ENCODE measurements at places on chromosomes 1 and 21. TPM values are rescaled to one million over a fixed set of nuclear protein-coding genes. Genes with fewer than 3 reads are reported as not detected.
A peak's percentile ranks its signal among the peaks of the same experiment; 100 is the strongest.

Gene SPRR2B
- polyA plus RNA-seq: not detected

Gene CFHR5
- polyA plus RNA-seq: not detected

Gene LRRC38
- polyA plus RNA-seq: not detected

Gene LIPI
- polyA plus RNA-seq: 0.81 TPM

Gene MAP3K7CL
- 5.5 TPM for polyA plus RNA-seq

Gene PRKCZ
- 37.7 TPM for polyA plus RNA-seq

Gene PIGR
- 1.4 TPM for polyA plus RNA-seq

Gene PTPRF
- 244 TPM for polyA plus RNA-seq

Gene TCHHL1
- polyA plus RNA-seq: not detected

Gene LYSMD1
- 17.3 TPM for polyA plus RNA-seq

Gene BEST4
- 1.3 TPM for polyA plus RNA-seq

Gene PRR9
- polyA plus RNA-seq: not detected

DNA sequence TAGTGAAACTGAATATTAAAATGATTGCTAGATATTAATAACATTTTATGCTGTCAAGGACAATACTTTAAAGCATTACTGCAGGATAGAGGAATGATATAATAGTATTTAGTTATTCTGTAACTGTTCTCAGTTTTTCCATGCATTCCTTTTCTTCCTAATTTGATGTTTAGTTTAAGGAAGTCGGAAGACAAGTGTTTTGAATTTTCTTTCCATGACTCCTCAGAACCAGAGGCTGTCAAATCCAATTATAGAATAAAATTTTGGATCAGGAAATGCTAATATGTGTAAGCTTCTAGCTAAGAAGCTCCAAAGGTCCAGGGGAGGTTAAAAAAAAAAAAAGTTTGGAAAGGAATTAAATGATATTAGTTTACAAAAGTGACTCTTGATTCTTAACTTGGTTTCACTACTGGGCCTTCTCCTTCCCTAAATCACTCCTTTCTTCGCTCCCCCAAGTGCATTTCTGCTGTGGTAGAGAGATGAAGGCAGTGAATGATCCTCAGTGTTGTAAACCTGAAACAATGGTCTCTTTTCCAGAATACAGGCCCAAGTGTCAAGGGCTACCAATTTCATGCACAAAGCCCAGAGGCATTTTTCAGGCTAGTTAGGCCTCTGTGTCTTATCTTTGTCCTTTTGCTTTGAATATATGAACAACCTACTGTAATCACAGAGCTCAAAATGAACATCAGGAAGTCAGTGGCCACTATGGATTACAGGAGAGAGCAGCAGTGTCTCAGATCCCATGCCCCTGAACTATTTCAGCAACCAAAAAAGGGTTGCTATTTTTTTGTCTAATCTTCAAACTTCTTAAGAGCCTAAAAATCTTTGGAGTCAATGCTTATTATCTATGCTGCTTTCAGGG, 6.2 kb downstream of the ADSS2 start:
- no peak for DNase-seq

DNA sequence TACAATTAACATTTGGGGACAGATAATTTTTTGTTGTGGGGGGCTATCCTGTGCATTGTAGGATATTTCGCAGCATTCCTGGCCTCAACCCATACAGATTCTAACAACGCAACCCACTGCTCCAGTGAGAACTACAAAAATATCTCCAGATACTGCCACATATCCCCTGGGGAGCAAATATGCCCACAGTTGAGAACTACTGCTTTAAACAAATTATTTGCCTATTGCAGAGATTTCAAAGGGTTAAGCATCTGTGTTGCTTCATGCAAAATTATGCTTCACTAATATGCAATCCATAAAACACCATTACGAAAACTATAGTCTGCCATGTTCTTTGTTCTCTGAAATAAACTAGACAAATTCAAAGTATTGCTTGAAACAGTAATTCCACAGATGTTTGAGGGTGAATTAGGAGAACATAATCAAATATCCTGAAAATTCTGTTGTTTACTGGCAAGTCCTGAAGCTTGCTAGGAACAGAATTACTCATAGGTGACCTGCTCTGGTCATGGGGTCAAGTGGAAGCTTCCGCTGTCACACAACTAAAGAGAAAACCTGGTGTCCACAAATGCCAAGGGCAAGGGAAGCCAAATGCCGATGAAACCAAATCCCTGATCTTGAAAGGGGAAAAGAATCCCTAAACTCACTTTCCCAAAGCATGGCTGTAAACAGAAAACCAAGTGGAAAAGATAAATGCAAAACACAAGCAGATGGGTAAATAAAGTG, 149.4 kb downstream of the RERE start:
- DNase-seq: no peak

- no peak for DNase-seq
These were observed 141.0 kb downstream of the SDCCAG8 start for GRCh38 chr1:243396876-243397275.

GRCh38 chr1:56106531-56107274, 472.7 kb downstream of the PLPP3 start:
- no peak for DNase-seq

DNA sequence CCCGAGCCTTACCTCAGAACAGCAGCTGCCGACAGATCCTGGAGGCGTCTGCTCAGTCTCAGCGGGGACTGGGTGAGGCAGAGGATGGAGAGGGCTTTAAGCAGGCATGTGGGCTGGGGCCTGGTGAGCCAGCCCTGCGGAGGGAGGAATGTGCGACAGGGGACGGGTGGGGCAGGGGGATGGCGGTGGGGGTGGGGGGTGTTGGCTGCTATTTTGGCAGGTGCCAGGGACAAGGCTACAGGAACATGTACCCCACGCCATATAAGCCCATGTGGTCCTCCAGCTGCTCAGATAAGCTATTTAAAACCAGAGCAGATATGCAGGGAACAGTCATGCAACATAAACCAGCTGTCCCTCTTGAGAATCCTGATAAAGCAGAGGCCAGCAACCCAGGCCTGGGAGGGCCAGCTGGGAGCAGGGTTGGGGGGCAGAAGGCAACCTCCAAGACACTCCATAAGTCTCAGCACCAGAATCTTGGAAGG, at the start of gene TNNT2:
Gene TNNT2, minus strand, starts transcription at position 70 of the 482 bp plus-strand sequence. CDS start 4,426 bp downstream, outside the sequence.
- no peak for DNase-seq

GRCh38 chr1:212607206-212607912, 1.2 kb upstream of the ATF3 start:
- DNase-seq: no peak

- peak; percentile 47 for DNase-seq
These were observed at the start of gene G0S2 for GRCh38 chr1:209674957-209675564. Gene G0S2, plus strand, starts transcription at chr1:209675412. Its CDS starts 273 bp downstream, at chr1:209675685.

DNA sequence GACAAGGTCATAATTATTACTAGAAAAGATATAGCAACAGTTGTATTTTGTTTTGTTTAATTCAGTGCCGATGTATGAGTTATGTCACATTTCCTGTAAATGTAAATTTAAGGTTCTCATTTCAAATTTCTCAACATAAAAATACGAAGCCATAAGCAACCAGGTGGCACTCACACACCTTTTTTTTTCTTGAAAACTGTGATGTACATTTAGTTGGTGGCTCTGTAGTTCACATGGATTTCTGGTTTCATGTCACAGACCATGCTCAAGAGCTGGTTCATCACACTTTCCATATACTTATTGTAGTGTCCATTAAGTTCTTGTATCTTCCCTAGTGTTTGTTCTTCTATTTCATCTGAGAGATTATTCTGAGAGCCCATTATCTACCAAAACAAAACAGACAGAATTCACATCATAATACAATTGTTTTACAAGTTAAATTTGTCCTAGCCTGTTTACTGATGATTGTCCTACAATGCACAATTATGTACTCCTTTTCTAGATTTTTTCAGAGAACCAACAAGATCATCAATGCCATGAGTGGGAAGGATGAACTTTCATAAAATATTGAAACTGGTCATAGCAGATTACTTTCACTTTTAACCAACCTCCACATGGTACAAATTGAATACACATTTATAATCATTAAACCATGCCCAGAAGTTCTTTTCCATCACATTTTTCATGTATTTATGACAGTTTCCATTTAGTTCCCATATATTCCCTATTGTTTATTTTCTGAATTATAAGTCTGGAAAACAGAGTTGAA, 17.1 kb downstream of the ATP6V1G3 start:
- no peak for DNase-seq

DNA sequence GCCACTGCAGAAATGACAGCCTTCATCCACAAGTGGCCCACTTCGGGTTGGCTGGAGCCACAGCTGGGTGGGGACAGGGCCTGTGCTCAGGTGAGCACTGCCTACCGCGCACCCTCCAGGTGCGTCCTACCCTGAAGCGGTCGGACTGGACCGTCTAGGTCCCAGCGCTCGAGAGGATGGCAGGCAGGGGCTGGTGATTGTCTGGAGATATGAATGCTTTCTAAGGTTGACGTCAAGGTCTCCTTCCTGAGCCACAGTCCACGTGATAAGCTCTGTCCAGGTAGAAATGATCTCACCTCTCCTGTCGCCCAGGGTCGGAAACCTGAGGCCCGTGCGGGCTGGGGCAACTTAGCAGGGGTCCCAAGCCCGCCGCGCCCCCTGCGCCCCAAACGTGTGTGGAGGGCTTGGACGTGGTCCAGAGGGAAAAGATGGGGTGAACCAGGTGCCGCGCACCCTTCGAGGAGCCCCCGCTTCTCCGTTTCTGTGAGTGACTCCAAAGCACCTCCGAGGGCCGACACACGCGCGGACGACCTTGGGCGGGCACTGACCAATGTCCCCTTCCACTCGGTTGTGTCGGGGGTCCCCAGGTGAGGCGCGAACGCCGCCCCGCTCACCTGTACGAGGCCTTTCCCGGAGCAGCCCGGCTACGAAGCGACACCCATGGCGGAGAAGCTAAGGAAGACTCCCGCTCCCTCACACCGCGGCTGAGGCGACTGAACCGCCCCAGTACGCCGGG, 853 bp upstream of the DOP1B start:
- DNase-seq: no peak

GRCh38 chr1:184535191-184535970, 148.6 kb downstream of the C1orf21 start:
- DNase-seq: no peak

GRCh38 chr1:233042834-233043233, 92.4 kb downstream of the NTPCR start:
- no peak for DNase-seq

- no peak for DNase-seq
These were observed 28.0 kb downstream of the AGPAT3 start for GRCh38 chr21:43892984-43893535.

GRCh38 chr1:165456114-165456513, 11.2 kb upstream of the RXRG start:
- DNase-seq: no peak

GRCh38 chr1:201608635-201609395, 69.9 kb downstream of the NAV1 start:
- no peak for DNase-seq

DNA sequence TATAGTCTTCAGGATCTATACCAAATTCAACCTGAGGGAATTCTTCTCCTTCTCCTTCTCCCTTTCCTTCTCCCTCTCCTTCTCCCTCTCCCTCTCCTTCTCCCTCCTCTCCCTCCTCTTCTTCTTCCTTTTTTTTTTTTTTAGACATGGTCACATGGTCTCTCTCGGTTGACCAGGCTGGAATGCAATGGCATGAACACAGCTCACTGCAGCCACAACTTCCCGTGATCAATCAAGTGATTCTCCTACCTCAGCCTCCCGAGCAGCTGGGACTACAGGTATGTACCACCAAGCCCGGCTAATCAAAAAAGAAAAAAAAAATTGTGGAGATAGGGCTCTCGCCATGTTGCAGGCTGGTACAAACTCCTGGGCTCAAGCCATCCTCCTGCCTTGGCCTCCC, 51.5 kb downstream of the DNAI4 start:
- DNase-seq: no peak

GRCh38 chr1:41672173-41672572, 187.7 kb upstream of the EDN2 start:
- DNase-seq: no peak

- DNase-seq: no peak
These were observed 7.9 kb upstream of the EDN2 start for GRCh38 chr1:41492341-41492848.

DNA sequence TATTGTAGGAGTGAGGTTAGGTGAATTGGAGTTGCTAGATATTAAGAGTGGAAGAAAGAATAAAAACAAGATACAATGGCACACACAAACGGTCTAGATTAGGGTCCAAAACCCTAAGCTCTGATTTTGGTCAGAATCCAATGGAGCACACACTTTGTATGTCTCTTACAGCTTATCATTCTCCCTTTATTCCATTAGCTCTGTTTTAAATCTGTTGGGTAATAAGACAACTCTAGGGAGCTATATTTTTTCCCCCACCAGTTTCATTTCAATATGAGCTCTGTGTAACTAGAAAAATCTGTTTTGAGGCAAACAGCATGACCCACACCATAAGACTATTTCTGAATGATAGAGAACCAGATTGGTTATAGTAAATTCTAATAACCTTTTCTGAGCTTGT, 465.6 kb downstream of the ADGRL2 start:
- no peak for DNase-seq

Measured in renal pelvis (tissue), 12 donors.